ENCODE measurements at places on chromosomes 12 and 14. TPM values are rescaled to one million over a fixed set of nuclear protein-coding genes. Genes with fewer than 3 reads are reported as not detected.
A peak's percentile ranks its signal among the peaks of the same experiment; 100 is the strongest.

- H3K36me3 ChIP-seq, result peaks cover 17% of the 10 kb centered on the region
- peaks cover 14% of the 10 kb centered on the region for H3K27me3 ChIP-seq
- peaks cover 7% of the 10 kb centered on the region for H3K4me1 ChIP-seq
- no peak overlapping the region for H3K27ac ChIP-seq
- no peak overlapping the region for H3K4me3 ChIP-seq
Measured at GRCh38 chr14:58641509-58641908, 3.7 kb downstream of the DACT1 start.

DNA sequence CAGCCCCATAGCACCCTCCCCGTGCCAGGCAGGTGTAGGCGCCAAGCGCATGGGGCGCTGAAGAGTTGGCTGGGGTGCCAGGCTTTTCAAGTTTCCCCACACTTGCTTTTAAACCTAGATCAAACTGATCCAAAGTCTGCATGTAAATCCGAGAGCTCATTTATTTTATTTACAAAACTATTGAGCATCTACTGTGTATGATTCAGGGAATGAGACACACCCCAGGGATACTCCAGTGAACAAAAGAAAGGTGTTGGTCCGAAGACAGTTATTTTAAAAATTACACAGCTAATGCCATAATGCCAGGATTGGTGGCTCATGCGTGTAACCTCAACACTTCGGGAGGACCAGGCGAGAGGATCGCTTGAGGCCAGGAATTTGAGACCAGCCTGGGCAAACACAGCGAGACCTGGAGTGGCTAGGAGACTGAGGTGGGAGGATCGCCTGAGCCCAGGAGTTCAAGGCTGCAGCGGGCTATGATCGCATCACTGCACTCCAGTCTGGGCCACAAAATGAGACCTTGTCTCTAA, 780 bp upstream of the SLC41A2 start:
- peaks cover 5% of the 10 kb centered on the region for H3K4me1 ChIP-seq
- no peaks in the 10 kb centered on the region for H3K36me3 ChIP-seq
- H3K27me3 ChIP-seq, result peaks cover 70% of the 10 kb centered on the region
- DNase-seq, result no peak

DNA sequence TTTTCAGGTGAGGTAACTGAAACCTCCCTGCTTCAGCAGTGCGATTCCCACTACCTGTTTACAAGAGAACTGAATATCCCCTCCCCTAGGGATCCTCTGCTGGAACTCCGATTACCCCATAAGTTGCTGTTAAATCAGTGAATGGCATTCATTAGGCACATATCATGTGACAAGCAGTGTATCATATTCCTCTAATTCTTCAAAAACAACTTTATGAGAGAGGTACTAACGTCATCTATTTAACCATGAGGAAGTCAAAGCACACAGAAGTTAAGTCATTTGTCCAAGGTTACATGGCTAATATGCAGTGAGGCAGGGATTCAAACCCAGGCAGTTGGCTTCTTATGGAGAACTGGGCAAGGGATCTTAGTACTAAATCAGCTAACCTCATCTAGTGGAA, 43.9 kb upstream of the PCED1B start:
- H3K27ac ChIP-seq, result no peak overlapping the region
- H3K36me3 ChIP-seq, result no peaks in the 10 kb centered on the region
- H3K4me1 ChIP-seq, result peaks cover 31% of the 10 kb centered on the region
- H3K27me3 ChIP-seq, result no peaks in the 10 kb centered on the region

DNA sequence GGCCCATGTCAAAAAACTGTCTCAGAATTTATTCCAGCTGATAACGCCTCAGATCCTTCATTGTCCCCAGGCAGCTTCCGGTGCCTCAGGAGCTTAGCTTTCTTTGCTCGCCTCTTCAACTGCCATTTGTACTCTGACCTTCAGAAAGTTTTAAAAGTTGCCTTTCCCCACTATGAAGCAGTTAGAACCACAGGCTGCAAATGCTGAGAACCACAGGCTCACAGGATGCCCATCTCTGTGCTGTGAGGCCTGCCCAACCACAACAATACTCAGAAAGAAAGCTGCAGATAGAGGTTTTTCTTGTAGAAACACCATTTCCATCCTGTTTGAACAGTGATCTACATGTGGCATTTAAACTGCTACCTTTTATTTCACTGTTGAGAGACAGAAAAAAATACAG, 131.1 kb downstream of the PRKCH start:
- no peaks in the 10 kb centered on the region for H3K27me3 ChIP-seq
- H3K4me1 ChIP-seq, result no peaks in the 10 kb centered on the region
- H3K36me3 ChIP-seq, result peaks cover 3% of the 10 kb centered on the region
- H3K4me3 ChIP-seq, result no peak overlapping the region
- no peak overlapping the region for H3K27ac ChIP-seq
- DNase-seq, result no peak

DNA sequence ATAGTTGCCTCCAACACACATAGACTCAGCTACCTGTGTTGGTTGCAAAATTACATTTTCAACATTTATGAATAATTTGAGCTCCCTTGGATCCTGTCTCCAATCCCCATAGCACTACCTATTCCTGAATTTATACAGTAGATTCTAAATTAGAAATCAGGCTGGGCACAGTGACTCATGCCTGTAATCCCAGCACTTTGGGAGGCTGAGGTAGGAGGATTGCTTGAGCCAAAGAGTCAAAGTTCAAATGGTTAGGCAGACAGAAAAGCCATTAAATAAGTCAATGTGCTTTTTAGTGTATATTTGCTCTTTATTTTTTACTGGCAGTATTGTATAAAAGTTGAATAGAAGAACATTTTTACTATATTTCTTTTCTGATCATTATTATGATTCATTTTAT, 24.9 kb upstream of the C2CD5 start:
- no peaks in the 10 kb centered on the region for H3K27me3 ChIP-seq
- no peaks in the 10 kb centered on the region for H3K36me3 ChIP-seq
- no peak overlapping the region for H3K4me3 ChIP-seq
- no peak for DNase-seq
- H3K27ac ChIP-seq, result no peak overlapping the region

GRCh38 chr14:58669556-58670200, 31.9 kb downstream of the DACT1 start:
- H3K27me3 ChIP-seq, result no peaks in the 10 kb centered on the region
- H3K4me1 ChIP-seq, result no peaks in the 10 kb centered on the region
- no peak for DNase-seq
- no peak overlapping the region for H3K4me3 ChIP-seq
- no peaks in the 10 kb centered on the region for H3K36me3 ChIP-seq

GRCh38 chr12:32115404-32116104, 8.9 kb downstream of the BICD1 start:
- H3K27me3 ChIP-seq, result no peaks in the 10 kb centered on the region
- DNase-seq, result peak; percentile 21
- H3K4me3 ChIP-seq, result no peak overlapping the region
- no peak overlapping the region for H3K27ac ChIP-seq
- no peaks in the 10 kb centered on the region for H3K36me3 ChIP-seq

- no peaks in the 10 kb centered on the region for H3K36me3 ChIP-seq
- H3K4me3 ChIP-seq, result no peak overlapping the region
- H3K4me1 ChIP-seq, result peaks cover 3% of the 10 kb centered on the region
- DNase-seq, result no peak
- H3K27me3 ChIP-seq, result no peaks in the 10 kb centered on the region
Measured at GRCh38 chr14:72616811-72617210, 277.1 kb downstream of the DPF3 start.

- no peak overlapping the region for H3K4me3 ChIP-seq
- peaks cover 8% of the 10 kb centered on the region for H3K4me1 ChIP-seq
- H3K27me3 ChIP-seq, result no peaks in the 10 kb centered on the region
- no peak for DNase-seq
- no peak overlapping the region for H3K27ac ChIP-seq
- peaks cover 54% of the 10 kb centered on the region for H3K36me3 ChIP-seq
Measured at GRCh38 chr12:109592195-109592904, 18.8 kb downstream of the MVK start.

GRCh38 chr14:24695265-24696241, 61.6 kb upstream of the GZMB start:
- H3K36me3 ChIP-seq, result no peaks in the 10 kb centered on the region
- H3K4me1 ChIP-seq, result no peaks in the 10 kb centered on the region
- no peak overlapping the region for H3K4me3 ChIP-seq

GRCh38 chr12:103915306-103915705, 14.9 kb upstream of the HSP90B1 start:
- H3K27ac ChIP-seq, result no peak overlapping the region
- DNase-seq, result no peak
- H3K27me3 ChIP-seq, result no peaks in the 10 kb centered on the region
- no peaks in the 10 kb centered on the region for H3K36me3 ChIP-seq

GRCh38 chr14:37194698-37195097, 3.0 kb upstream of the MIPOL1 start:
- no peak for DNase-seq
- no peak overlapping the region for H3K4me3 ChIP-seq

DNA sequence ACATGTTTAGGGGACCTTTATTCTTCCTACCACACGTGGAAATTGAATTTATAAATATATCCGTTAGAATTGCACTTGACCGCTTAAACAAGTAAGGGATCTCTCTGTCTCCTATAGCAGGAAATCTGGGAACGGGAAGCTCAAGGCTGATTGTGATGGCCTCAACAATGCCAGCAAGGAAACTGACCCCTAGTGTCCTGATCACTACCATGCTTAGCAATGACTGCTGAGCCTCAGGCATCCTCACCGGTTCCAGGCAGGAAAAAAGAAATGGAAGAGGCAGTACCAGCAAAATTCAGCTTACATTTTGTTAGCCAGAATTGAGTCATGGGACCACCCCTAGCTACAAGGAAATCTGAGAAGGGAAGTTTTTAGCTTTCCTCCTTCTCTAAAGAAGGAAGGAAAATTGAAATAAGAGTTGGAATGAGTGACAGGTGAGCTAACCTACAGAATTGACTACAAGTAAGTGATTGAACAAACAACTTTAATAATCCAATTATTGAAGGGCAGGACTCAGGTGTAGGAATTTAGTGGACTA, 43.9 kb upstream of the AMN1 start:
- DNase-seq, result no peak
- H3K36me3 ChIP-seq, result no peaks in the 10 kb centered on the region

- H3K27ac ChIP-seq, result no peak overlapping the region
- DNase-seq, result no peak
- no peaks in the 10 kb centered on the region for H3K27me3 ChIP-seq
- no peak overlapping the region for H3K4me3 ChIP-seq
- no peaks in the 10 kb centered on the region for H3K36me3 ChIP-seq
Measured at GRCh38 chr14:98605043-98605442, 667.0 kb downstream of the BCL11B start.

DNA sequence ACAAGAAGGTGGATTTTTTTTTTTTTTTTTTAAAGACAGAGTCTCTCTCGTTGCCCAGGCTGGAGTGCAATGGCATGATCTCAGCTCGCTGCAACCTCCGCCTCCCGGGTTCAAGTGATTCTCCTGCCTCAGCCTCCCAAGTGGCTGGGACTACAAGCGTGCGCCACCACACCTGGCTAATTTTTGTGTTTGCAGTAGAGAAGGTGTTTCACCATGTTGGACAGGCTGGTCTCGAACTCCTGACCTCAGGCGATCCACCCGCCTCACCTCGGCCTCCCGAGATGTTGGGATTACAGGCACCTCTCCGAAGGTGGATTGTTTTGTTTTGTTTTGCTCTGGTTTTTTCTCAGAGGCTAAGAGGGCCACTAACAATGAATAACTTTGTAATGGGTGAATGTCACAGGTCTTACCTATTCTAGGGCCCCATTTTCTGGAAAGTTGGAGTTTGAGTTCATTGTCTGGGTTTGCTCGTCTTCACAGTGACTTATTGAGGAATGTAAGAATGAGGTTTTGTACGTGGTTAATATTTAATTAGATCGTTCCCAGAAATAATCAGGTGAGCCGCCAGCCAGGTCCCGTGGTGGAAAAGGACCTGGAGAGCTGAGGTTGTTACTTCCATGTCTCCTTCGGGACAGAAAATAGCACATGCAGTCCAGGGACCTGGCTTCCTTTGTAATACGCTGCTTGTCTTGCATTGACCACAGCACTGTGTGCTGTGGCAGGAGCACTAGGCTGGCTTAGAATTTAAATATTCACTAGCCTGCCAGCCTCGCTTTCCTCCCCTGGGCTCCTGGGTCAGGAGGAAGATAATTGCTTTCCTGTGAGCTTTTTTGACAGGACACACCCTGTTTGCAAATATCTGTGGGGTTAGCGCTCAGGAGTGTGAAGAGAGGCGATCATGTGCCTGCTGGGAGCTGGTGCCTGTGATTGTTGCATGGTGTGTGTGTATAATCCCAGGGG, 2.3 kb downstream of the HIP1R start:
- DNase-seq, result peak; percentile 76
- H3K4me1 ChIP-seq, result peaks cover 42% of the 10 kb centered on the region
- H3K27ac ChIP-seq, result peak overlapping the region; percentile 95
- H3K36me3 ChIP-seq, result peaks cover 4% of the 10 kb centered on the region
- no peaks in the 10 kb centered on the region for H3K27me3 ChIP-seq
- H3K4me3 ChIP-seq, result peak overlapping the region; percentile 75

- no peaks in the 10 kb centered on the region for H3K4me1 ChIP-seq
- DNase-seq, result no peak
- H3K4me3 ChIP-seq, result no peak overlapping the region
- no peaks in the 10 kb centered on the region for H3K36me3 ChIP-seq
Measured at GRCh38 chr12:75714462-75715322, 203.3 kb upstream of the KRR1 start.

- no peaks in the 10 kb centered on the region for H3K27me3 ChIP-seq
- no peak overlapping the region for H3K4me3 ChIP-seq
- peaks cover 5% of the 10 kb centered on the region for H3K4me1 ChIP-seq
- no peaks in the 10 kb centered on the region for H3K36me3 ChIP-seq
Measured at GRCh38 chr12:96395236-96395635, 5.0 kb downstream of the CDK17 start.

DNA sequence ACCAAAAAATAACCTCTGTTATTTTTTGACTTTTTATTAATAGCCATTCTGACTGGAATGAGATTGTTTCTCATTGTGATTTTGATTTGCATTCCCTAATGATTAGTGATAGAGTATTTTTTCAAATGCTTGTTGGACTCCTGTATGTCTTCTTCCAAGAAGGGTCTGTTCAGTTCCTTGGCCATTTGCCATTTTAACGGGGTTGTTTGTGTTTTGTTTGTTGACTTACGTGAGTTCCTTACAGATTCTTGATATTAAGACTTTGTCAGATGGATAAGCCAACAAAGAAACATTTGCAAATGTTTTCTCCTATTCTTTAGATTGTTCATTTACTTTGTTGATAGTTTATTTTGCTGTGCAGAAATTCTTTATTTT, 651.6 kb upstream of the LRFN5 start:
- H3K27me3 ChIP-seq, result no peaks in the 10 kb centered on the region
- DNase-seq, result no peak
- H3K4me1 ChIP-seq, result no peaks in the 10 kb centered on the region
- H3K4me3 ChIP-seq, result no peak overlapping the region

GRCh38 chr12:44582521-44582920, 293.6 kb downstream of the NELL2 start:
- no peaks in the 10 kb centered on the region for H3K36me3 ChIP-seq
- H3K4me1 ChIP-seq, result no peaks in the 10 kb centered on the region
- no peaks in the 10 kb centered on the region for H3K27me3 ChIP-seq
- H3K4me3 ChIP-seq, result no peak overlapping the region
- DNase-seq, result no peak
- no peak overlapping the region for H3K27ac ChIP-seq

GRCh38 chr12:25574761-25575160, 21.7 kb upstream of the LMNTD1 start:
- peaks cover 3% of the 10 kb centered on the region for H3K27me3 ChIP-seq
- H3K4me1 ChIP-seq, result no peaks in the 10 kb centered on the region
- no peak for DNase-seq
- H3K4me3 ChIP-seq, result no peak overlapping the region

GRCh38 chr14:96126339-96126782, 78.3 kb upstream of the BDKRB2 start:
- H3K4me3 ChIP-seq, result no peak overlapping the region
- H3K27ac ChIP-seq, result peak overlapping the region; percentile 17

CLEC4D gene
- 0.03 TPM for polyA plus RNA-seq

GATC gene
- 34.8 TPM for polyA plus RNA-seq

GPD1 gene
- 174 TPM for polyA plus RNA-seq

TMEM260 gene
- polyA plus RNA-seq, result 22.7 TPM

PIANP gene
- polyA plus RNA-seq, result 5.4 TPM

VEZT gene
- polyA plus RNA-seq, result 61.2 TPM

LRR1 gene
- polyA plus RNA-seq, result 13.4 TPM
